NCI-H1092 treated with DMSO at 0.1 percent for 48 hours (cell line): ENCODE measurements at places on chromosomes 3 and 15.

DNA sequence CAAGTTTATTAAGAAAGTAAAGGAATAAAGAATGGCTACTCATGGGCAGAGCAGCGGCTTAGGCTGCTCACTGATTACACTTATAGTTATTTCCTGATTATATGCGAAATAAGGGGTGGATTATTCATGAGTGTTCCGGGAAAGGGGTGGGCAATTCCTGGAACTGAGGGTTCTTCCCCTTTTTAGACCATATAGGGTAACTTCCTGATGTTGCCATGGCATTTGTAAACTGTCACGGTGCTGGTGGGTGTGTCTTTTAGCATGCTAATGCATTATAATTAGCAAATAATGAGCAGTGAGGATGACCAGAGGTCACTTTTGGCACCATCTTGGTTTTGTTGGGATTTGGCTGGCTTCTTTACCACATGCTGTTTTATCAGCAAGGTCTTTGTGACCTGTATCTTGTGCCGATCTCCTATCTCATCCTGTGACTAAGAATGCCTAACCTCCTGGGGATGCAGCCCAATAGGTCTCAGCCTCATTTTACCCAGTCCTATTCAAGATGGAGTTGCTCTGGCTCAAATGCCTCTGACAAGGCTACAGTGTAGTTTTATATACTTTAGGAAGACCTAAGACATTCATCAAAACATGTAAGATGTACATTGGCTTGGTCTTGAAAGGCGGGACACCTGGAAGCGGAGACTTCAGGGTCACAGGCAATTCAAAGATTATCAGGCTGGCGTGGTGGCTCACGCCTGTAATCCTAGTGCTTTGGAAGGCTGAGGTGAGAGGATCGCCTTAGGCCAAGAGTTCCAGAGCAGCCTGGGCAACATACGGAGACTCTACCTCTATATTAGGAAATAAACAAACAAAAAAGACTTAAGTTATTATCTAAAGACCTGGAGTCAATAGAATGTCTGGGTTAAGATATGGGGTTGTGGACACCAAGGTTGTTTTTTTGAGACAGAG is 3.2 kb upstream of the BLOC1S6 start:
- no peak for DNase-seq

GRCh38 chr3:124773351-124774326 is 43.4 kb downstream of the UMPS start:
- DNase-seq = no peak

DNA sequence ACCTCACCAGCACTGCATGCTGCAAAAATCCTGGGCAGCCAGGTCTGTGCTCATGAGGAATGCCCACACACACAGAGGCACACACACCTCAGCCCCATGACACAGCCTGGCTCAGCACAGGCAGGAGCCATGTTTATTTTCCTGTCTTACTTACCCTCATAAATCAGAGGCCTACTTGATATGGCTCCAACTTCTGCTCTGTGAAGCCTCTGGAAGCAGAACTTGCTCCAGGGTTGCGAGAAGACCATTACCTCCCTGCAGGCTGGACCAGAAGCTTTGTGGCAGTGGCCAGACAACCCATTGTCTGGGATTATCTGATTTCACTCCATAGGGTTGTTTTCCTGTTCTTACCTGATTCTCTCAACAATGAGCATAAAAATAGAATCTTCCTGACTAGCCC is 43.8 kb upstream of the CMTM8 start:
- no peak for DNase-seq

GRCh38 chr3:76177610-76178009 is 392.3 kb upstream of the ZNF717 start:
- peak; percentile 27 for DNase-seq

- no peak for DNase-seq
Observed at GRCh38 chr3:134367869-134368750, 6.1 kb downstream of the AMOTL2 start.

GRCh38 chr3:113174801-113175485 is 36.4 kb upstream of the BOC start:
- no peak for DNase-seq

DNA sequence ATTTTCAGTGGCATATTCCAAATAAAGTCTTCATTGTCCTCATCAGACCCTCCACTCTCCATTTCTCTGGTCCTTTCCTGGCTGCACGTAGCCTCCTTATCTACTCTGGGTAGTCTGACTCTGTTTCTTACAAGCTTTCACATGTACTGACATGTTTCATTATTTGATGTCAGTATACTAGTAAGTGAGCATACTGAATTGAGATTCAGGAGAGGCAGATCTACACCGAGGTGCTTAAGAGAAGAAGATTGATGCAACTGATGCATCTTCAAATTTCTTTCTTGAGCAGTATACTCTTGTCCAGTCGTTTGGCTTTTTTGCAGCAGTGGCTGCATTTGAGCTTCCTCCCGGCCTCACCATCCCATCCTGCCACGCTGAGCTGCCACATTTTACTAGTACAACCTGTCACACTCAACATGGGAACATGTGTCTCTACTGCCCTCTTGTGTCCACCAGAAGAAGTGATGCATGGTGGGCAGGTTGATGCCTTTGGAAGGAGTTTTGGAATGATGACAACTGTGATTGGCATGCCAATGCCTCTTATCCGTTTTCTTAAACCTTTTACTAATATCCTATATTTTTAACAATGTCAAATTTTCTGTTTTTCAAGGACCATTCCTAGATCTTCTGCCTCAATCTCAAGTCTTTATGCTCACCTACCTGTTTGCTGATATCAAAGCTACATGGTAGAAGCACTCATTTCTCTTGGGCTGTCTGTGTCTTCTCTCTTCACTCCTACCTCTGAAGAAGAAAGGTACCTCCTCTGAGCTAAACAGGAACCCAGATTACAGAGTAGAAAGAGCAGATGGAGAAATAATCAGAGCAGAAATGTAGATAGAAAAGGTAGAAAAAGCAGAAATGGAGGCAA is 38.7 kb downstream of the GUCA1C start:
- DNase-seq = peak; percentile 67

- DNase-seq = no peak
Observed at GRCh38 chr3:114685161-114685560, 391.3 kb downstream of the TIGIT start.

- no peak for DNase-seq
Observed at GRCh38 chr3:69821133-69821532, 81.9 kb downstream of the MITF start.

DNA sequence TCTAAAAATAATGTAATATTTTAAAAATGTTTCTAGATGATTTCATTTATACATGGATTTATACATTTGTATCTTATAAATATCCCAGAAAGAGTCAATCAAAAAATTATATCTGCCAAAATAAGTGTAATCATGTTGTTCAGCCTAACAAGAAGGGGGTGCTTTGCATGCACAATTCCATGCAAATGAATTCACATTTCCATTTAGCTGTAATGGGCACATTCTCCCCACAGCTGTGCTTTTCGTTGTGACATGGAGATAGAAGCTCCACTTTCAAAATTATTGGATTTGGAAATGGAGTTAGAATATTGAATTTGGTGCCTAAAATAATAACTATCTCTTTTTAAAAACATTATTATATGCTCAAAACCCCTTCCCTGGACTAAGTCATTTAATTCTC is 270.6 kb downstream of the PTPRG start:
- DNase-seq = no peak

- DNase-seq = no peak
Observed at GRCh38 chr3:128506754-128507153, 13.8 kb upstream of the GATA2 start.

DNA sequence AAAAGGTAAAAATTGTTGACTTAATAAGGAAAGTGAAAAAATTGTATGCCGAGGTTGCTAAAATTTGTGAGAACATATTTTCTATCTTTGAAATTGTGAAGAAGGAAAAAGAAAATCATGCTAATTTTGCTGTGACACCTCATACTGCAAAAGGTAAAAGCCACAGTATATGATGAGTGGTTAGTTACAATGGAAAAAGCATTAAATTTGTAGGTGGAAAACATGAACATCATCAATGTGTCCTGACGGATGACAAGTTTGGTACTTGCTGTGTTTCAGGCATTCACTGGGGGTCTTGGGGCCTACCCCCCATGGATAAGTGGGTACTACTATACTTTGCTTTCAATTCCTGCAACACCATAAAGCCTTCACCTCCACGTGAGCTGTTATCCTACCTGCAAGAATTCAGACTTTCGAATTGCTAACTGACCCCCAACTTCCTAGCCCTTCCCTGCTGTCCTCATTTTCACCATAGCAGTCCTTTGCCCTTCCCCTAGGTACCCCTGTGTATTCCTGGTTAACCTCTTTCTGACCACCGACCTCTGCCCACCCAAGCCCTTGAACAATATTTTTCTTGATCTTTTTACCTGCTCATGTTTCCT is 62.4 kb downstream of the RAB7A start:
- no peak for DNase-seq

GRCh38 chr15:58539548-58539947 is 107.8 kb downstream of the LIPC start:
- DNase-seq = no peak

DNA sequence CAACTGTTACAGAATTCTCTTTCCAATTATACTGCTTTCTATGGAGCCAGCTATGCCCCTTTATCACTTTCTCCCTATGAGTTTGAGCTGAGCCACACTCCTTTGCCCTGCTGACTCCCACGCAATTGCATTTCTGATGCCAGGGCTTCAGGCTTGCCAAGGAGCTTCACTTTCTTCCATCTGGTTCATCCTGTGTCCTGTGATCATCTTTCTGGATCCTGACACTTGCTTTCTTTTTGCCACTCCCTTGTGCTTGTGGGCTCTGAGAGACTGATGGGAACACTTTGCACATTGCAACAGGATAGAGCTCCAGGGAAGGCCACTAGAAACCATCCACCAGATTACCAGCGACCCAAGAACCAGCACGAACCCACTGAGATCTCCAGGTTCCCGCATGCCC is 77.0 kb upstream of the SEC13 start:
- DNase-seq = no peak

- DNase-seq = no peak
Observed at GRCh38 chr3:78507196-78507984, 1260.4 kb downstream of the ROBO1 start.

DNA sequence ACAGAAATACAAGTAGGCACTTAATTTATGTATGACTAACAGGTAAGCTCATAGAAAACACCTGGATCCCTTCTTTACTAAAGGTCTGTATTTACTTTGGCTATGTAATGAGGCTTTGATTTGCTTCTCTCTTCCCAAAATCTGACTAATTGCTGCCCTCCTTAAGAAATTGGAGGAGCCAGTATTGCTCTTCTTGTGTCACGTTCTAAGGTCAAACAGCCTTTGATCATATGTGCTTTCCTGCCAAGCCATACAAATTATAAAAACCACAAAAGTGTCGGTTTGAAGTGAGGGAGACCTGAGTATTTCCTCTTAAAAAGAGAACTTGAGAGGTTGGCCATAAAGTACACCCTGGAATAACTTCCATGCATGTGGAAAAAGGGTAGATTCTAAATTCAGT is 112.1 kb upstream of the MB21D2 start:
- DNase-seq = peak; percentile 60

DNA sequence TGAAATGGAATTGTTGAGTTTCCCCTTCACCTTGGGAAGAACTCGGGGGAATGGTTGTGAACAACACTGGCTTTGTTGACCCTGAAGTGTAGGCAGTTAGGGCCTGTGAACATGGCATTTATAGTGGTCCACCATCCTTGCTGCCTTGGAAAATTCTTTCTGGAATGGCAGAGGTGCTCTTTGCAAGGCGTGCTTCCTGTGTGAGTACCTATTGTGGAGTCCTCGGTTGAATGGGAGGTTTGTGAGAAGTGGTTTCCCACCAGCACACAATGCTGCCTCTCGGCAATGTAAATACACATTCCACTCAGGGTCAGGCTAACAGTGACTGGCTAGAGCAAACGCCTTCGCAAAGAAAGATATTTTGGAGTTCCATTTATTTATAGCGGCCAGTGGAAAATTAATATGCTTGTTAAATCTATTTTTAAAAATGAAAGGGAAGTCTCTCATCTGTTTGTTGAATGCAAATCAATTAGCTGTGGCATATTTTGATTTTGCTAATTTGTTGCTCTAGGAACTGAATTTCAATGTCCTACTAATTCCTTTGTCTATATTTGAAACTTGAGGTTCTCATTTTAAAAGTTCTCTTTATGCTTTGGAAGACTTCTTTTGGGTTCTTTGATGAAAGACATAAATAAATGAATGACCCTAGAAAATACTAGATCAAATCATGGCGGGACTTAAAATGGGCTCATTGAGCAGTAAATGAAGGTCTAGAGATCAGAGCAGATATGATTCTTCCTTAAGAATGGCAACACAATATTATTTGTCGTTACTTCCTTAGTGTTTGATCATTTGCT is 59.5 kb downstream of the FNDC3B start:
- peak; percentile 72 for DNase-seq

DNA sequence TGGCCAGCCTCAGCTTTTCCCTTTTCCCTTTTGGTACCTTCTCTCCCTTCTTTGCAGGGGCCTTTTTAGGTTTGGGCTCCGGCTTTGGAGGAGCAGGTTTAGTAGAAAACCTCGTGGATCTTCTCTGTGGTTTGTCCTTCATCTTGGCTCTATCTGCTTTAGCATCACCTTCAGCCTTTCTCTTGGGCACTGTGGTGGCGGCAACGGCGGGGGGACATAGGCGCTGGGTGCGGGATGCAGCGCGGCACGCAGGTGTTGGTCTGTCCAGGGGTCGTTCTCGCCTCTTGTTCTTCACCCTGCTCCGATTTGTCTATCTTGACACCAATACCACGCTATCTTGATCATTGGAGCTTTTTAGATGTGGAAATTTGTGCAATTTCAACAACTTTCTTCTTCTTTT is 64.5 kb upstream of the SMAD3 start:
- no peak for DNase-seq

- DNase-seq = peak; percentile 6
Observed at GRCh38 chr15:33022629-33023028, 171.9 kb downstream of the FMN1 start.

GRCh38 chr15:93980261-93980911 is 251.0 kb upstream of the MCTP2 start:
- DNase-seq = no peak

GRCh38 chr3:15294929-15295328 is 37.5 kb downstream of the SH3BP5 start:
- no peak for DNase-seq

DNA sequence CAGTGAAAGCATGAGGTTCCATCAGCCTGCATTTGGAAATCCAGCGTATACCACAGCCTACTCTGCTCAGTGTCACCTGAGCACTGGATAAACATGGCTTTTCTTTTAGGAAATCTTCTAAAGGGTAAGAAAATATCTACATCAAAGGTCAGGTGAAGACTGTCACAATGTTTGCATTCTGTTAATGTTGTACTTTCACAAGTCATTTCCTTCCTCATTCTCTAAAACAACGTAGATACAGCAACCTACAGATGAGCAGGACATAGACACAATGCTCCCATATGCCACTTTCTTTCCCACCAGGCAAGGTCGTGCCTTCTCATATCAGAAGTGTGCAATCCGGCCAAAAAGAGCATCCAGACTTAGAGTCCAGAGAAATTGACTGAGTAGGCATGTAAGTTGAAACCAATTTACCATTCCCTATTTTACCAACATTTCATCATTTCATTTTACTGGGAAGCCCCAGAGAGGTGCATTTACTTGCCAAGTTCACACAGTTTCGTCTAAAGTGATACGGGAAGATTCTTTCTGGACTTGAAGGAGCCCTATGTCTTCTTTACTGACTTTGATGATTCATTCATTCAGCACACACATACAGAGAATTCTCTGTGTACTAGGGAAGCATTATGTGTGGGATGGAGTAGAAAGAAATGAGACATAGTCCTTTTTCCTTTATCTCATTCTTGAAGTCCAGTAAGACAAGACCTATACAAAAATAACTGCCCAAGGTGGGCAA is 30.6 kb upstream of the LPP start:
- no peak for DNase-seq

- DNase-seq = no peak
Observed at GRCh38 chr3:148219999-148220398, 477.7 kb upstream of the AGTR1 start.

GRCh38 chr15:39034816-39035215 is 470.2 kb upstream of the RASGRP1 start:
- no peak for DNase-seq
